Activated CD8-positive, alpha-beta memory T cell treated with anti-CD3 and anti-CD28 coated beads for 1 hour (primary cell): ENCODE measurements at places on chromosomes 3 and 15.

- DNase-seq = no peak
Measured at GRCh38 chr15:65927545-65927944, 58.3 kb downstream of the RAB11A start.

- no peak for DNase-seq
Measured at GRCh38 chr3:57059411-57059810, 1.1 kb upstream of the SPATA12 start.

DNA sequence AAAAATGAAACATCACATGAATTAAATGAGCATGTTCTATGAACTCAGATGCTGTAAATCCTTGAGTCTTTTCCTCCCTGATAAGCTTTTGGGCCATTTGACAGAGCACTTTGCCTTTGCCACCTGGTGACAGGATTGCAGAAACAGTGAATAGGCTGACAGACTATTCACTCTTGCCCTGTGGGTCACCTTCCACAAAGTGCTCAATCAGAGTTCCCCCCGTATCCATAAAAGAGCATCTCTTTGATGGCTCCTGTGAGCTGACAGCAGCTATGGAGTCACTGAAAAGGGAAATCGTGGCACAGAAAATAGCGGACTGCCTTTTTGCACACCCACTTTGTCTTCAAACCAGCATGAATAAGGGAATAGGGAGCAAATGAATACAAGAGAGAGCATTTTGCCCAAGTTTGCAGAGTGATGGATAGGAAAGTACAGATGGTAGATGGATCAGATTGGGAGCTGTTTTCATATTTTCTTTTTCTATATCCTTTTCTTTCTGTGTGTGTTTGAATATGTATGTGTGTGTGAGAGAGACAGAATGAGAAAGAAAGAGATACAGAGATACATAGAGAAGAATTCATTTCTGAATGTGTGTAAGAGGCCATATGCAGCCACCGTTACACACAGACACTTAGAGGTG, 37.8 kb upstream of the GOLM2 start:
- DNase-seq = no peak

DNA sequence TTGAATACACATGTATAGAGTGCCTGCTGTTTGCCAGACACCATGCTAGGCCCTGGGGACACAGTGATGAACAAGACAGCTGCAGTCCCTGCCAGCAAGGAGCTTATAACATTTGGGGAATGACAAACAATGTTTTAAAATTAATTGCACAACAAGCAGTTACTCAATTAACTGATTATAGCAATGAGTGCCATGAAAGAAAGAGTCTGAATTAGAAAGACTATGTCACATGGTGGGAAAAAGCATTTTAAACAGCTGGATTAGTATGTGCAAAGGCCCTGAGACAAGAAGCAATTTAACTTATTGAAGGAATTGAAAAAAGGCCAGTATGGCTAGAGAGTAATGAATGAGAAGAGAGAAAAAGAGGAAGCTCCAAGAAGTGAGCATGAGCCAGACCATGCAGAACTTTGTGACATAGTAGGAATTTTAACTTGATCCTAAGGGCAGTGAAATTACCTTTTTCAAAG, 64.5 kb upstream of the PLXNA1 start:
- DNase-seq = no peak

DNA sequence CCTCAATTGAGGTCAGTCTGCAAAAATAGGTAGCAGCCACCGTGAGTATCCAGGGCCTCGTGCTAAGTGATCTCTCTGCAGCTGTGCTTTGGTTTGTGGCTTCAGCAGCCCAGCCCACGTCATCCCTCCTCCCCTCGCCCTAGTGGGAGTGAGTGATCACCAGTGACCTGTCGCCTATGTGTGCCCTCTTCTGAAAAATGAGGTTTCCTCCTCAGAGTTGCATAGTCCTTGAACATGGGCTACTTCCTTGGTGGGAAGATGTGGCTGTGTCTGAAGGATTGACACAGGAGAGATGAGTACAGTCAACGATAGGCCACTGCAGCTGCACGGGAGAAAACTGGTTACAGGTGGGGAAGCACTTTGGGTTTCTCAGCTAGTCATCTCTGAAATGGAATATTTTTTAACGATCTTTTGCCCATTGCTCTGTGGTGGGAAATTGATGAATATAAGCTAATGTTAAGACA, 144.8 kb upstream of the BHLHE40 start:
- peak; percentile 41 for DNase-seq

- no peak for DNase-seq
Measured at GRCh38 chr15:33649217-33649933, 318.9 kb upstream of the CHRM5 start.

GRCh38 chr3:10006048-10006761, 19.6 kb upstream of the EMC3 start:
- no peak for DNase-seq

DNA sequence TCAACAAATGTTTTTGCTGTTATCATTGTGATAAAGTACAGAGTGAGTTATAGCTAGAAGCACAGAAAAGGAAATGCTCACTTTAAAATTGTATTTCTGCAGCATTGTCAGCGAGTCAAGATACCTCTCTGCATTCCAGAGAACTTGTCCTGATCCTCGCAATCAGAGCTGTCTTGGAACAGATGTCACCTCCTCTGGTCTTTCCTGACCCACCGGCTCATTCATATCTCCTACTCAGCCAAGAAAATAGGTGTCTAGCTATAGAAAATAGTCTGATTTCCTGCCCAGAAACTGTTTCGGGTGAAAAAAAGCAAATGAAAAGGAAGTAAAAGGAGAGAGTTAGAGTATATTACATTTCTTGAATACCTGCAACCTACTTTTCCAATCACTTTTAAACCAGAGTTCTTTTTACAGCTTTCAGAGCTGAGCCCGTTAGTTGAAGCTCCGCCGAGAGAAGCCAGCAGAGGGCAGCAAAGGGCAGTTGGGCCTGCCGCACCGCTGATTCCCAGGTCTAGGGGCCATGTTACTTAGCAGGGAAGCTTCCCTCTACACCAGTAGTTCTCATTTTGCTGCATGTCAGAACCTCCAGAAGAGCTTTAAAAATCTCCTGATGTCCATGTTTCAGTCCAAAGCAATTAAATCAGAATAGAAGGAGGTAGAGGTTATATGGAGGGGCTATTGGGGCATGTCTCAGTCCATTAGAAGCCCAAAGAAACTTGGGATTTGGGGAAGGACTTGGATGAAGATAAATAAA, 185.7 kb upstream of the THRB start:
- DNase-seq = no peak

DNA sequence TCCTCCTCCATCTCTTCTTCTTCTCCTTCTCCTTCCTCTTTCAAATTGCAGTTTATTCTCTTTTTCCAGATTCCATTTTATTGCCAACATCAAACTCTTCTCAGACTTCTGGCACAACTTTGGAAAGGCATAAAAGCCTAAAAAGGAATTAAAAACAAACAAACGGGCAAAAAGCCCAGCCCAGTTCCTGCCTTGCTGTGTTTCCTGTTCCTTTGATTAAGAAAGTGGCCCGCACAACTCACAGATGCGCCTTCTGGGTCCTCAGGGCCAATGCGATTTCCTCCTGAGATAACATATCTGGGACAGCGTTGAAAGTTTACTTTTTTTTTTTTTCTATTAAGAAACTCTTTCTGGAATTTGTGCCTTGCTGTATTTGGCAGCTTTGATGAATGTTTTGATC, 158.7 kb upstream of the UBE3A start:
- DNase-seq = no peak

DNA sequence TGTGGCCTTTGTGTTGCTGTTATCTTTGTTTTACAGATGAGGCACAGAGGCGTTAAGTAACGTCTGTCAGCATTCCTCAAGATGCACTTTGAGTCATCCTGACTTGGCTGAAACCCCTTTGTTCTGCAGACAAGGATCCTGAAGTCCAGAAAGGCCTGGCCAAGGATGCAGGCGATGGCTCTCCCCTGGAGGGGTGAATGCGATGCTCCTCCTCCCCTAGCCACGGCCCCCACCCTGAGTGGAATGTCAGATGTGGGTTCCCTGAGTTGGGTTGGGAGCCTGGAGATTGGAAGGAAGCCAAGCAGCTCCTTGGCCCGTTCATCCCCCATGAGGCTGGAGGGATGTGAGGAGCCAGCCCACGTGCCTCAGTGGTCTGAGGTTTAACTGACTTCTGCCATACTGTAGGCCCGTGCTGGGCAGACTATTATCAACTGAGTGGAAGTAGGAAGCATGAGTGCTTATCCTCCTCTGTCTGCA, 43.3 kb downstream of the POMGNT2 start:
- DNase-seq = no peak

DNA sequence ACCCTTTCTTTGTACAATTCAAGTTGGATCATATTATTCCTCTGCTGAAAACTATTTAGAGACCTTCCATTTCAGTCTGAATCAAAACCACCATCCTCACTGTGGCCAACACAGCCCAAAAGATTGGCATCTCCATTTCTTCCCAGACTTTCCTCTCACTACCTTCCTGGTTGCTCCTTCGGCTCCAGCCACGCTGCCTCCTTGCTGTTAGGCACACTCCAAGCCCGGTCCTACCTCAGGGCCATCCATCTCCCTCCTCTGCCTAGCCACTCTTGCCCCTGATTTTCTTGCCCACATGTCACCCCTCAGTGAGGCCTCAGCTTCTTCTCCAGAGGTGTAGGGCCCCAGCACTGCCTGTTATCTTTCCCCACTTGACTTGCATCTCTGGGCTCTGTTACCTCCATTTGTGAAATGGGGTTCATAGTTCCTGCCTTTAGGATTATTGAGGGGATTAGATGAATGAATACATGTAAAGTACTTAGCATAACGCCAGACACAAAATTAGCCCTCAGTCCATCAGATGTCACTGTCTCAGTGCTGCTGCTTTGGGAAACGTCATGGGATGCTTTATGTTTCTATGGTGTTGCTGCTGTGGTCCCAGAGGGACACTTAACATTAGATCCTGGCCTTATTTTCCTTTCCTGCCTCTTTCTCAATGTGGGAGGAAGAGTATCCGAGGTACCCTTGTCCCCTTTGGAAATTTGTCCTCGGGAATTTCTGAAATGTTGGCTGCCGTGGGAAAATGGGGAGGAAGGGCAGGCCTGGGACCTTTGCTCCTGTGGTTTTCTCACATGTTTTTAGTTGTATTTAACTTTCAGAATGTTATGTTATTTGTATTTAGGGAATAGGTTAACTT, 31.3 kb downstream of the SNRK start:
- DNase-seq = no peak
